Nucleus accumbens (tissue), 56 donors: ENCODE measurements at places on chromosomes 1 and 21.
A peak's percentile ranks its signal among the peaks of the same experiment; 100 is the strongest.

- no peak for DNase-seq
Observed at GRCh38 chr1:168719306-168720111, 9.5 kb downstream of the DPT start.

GRCh38 chr1:97925151-97925550 lies 4.3 kb upstream of the DPYD start:
- DNase-seq: no peak

- DNase-seq: no peak
Observed at GRCh38 chr1:161913482-161914140, 110.1 kb downstream of the OLFML2B start.

DNA sequence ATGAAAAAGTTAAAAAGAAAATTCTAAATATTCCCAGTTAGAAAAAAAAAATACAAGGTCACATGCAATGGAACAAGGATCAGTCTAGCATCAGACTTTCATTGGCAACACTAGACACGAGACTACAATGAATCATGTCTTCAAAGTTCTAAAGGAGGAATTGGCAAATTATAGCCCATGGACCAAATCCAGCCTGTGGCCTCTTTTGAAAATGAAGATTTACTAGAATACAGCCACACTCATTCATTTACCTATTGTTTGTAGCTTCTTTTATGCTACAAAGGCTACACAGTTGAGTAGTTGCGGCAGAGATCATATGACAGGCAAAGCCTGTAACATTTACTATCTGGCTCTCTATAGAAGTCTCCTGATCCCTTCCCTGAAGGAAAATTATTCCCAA lies 71.4 kb downstream of the MRPL39 start:
- no peak for DNase-seq

DNA sequence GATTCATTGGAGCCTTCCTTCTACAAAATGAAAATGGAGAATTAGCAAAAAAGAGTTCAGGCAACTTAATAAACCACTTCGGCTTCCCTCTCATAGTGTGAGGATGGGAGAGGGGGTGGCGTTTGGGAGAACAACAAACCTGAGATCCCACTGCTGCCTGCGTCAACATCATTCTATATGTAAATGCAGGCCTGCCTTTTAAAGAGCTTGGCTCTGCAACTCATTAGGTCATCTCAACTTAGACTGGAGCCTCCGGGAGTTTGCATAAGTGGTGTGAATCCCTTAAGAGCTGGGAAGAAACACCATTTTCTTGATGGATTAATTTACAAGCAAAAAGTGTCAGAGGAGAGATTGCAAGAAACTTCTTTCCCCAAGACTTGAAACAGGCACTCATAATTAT lies 127.6 kb upstream of the DAB1 start:
- no peak for DNase-seq

DNA sequence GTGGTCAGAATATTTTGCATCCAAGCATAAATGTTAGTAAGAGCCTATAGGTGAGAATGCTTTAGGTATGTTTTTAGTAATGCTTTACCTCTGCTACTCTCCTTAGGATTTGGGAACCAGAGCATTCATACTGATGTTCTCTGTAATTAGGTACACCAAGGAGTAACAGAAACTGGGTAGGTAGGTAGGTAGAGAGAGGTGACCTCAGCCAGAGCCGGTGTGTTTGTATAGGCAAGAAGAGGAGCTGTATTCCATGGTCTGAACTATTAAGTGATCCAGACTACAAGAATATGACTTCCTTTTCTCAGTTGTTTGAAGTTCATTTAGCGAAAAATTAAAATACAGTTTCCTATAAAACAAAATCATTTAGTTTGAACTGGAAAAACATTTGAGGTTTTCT lies 108.5 kb downstream of the SDCCAG8 start:
- no peak for DNase-seq

GRCh38 chr1:167666416-167666815 lies 36.4 kb downstream of the RCSD1 start:
- no peak for DNase-seq

- DNase-seq: no peak
Observed at GRCh38 chr1:54949053-54949452, 31.4 kb upstream of the TMEM61 start.

DNA sequence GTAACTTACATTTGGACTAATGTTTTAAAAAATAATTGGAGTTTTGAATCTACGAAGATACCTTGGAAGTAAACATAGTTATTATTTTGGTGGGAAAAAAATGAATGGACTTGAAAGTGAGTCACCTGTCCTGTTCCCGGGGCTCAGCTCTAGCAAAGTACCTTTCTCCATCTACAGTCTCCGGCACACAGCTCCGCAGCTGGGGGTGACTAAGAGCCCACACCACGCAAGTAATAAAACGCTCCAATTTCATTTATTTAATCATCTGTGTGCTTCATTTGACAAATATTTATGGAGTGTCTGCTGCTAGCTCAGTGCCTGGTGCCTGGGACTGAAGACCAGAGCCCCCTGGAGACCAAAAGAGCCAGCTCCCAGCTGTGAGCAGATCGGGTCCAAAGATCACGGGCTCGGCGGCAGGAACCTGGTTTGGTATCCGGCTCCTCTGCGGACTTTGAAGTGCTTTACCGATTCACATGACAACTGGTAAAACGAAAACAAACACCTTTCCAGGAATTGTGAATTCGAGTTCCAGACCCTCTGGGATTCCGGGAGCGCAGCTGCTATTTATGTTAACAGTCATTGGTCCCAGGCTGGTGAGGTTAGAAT lies 1.7 kb upstream of the RIPK4 start:
- no peak for DNase-seq

DNA sequence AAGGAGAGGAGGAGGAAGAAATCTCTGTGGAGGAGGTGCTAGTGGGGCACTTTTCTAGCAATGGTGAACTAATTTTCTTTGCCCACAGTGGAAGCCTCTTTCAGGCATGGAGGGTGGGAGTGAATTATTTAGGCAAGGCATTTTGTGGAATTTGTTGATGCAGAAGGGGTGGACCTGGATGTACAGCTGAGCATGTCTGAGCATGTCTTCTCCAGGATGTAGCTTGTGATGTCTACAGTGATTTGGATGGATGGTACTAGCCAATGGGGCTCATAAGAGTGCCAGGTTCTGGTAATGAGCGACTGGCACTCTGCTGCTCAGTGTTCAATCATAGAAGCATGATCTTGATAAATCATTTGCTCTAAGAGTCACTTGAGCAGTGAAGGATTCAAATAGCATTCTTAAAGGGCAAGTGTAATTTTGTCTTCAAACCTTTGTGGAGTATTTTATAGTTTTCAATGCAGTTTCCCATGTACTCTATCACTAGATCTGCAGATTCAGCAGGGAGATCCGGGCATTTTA lies 153.9 kb upstream of the LMO4 start:
- no peak for DNase-seq

GRCh38 chr1:156412653-156413321 lies 43.8 kb downstream of the RHBG start:
- DNase-seq: peak; percentile 76

DNA sequence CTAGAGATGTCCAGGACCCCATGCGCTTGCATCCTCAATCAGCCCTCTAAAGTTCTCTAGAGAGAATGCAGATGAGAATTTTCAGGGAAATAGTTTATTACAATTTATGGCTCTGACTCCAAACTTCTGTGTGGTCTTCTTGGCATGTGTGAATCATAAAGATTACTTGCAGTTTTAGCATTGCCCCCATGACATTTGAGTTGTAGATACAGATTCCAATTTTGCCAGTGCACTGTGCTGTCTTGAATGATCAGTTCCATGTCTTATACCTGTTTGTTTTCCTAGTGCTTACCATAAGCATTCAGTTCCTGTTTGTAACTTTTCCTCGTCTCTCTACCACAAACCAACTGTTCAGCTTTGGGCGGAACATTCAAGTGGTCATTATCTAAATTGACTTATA lies 4.8 kb downstream of the KRTAP21-3 start:
- no peak for DNase-seq

DNA sequence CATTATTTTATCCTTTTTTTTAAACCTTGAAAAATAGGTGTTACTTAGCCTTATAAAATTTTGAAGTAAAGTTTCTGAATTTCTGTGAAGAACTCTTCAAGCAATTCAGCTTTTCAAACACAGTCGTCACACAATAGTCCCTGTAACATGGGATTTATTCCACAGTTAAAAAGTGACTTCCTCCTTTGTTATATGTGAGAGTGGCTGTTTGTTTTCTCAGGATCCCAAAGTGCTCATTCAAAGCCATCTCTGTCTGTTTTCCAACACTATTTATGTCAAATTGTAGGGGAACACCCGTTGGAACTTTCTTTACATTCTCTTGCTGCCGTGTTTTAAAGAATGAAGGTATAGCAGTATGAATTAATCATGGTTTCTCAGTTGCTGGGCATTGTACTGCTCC lies 80.8 kb upstream of the GPR52 start:
- no peak for DNase-seq

- no peak for DNase-seq
Observed at GRCh38 chr1:230517786-230518185, 91.7 kb upstream of the PGBD5 start.
